Activated CD8-positive, alpha-beta T cell treated with anti-CD3 and anti-CD28 coated beads for 36 hours (primary cell): ENCODE measurements at places on chromosomes 1 and 21.

- DNase-seq: no peak
Measured at GRCh38 chr1:78721136-78721535, 71.5 kb downstream of the IFI44 start.

GRCh38 chr1:24959623-24959975 is 29.5 kb upstream of the RUNX3 start:
- no peak for DNase-seq

GRCh38 chr1:55481634-55482033 is 266.5 kb upstream of the USP24 start:
- no peak for DNase-seq

GRCh38 chr1:87052961-87053360 is 138.5 kb downstream of the HS2ST1 start:
- DNase-seq: no peak

- no peak for DNase-seq
Measured at GRCh38 chr1:2266301-2266975, 38.3 kb downstream of the SKI start.

DNA sequence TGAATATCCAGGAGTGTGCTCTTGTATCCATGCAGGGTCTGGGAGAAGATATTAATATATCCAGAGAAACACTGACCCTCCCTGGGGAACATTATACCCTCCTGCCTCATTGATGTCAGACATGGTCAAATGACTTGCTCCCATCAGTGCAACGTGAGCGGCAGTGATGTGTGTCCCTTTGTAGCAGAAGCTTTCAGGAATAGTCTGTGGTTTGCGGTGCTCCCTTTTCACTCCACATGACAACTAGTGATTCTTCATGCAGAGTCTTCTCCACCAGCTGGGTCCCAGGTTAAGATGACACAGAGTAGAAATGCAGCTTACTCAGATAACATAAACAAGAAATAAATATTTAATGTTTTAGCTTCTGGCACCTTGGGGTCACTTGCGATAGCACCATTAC is 31.9 kb upstream of the LYPD8 start:
- no peak for DNase-seq

DNA sequence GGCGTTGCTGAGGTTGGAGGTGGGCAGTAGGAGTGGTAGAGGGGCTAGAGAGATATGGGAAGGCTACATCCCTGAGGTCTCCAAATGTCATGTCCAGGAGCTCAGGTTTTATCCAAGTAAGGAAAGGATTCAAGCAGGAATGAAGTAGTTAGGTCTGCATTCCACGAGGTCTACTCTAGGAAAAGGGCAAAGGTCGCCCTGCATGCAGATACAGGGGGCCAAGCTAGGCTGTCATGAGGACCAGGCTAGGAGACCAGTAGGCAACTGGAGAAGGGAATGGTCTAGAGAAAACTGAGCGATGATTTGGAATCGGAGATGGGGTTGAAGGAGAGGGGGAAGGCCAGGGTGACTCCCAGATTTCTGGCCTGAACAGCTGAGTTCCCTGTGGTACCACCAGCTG is 48.7 kb downstream of the IRF2BP2 start:
- DNase-seq: no peak

DNA sequence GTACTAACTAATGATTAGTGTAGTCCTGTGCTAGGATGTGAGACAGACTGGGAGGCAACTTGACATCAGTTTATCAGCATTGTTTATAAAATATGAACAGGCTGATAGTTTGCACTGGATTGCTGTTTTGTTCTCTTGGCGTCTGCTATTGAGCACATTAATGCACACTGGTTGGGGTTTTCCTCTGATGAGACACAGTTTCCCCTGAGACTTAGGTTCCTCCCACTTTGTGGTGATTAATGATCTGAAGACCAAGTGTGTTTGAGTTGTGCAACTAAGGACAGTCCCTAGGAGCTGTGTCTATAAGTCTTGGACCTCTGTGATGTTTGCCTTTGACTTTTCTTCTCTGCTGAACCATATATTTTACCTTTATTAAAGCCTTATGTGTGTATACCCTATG is 1015.4 kb downstream of the AMY1C start:
- no peak for DNase-seq

GRCh38 chr1:63000508-63000907 is 216.6 kb downstream of the ATG4C start:
- no peak for DNase-seq

GRCh38 chr1:222525951-222526350 is 22.0 kb downstream of the HHIPL2 start:
- no peak for DNase-seq

DNA sequence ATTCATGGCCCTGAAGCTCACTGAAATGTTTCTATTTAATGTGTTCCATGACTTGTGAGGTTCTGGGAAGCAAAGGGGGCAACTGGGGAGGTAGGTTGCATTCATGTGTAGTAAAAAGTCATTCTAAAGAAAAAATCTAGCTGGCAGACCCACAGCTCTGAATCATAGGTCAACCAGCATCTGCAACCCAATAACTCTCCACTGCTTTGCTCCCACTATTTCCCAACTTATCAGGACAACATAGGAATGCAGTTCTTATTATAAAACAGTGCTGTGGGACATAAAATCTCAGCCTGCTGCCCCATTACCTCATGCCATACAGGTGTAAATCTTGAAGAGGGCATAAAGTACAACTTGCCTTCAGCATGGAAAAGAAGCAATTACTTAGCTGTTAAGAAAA is 576.1 kb upstream of the PTBP2 start:
- DNase-seq: no peak
